ENCODE measurements at places on chromosomes 1 and 21.

DNA sequence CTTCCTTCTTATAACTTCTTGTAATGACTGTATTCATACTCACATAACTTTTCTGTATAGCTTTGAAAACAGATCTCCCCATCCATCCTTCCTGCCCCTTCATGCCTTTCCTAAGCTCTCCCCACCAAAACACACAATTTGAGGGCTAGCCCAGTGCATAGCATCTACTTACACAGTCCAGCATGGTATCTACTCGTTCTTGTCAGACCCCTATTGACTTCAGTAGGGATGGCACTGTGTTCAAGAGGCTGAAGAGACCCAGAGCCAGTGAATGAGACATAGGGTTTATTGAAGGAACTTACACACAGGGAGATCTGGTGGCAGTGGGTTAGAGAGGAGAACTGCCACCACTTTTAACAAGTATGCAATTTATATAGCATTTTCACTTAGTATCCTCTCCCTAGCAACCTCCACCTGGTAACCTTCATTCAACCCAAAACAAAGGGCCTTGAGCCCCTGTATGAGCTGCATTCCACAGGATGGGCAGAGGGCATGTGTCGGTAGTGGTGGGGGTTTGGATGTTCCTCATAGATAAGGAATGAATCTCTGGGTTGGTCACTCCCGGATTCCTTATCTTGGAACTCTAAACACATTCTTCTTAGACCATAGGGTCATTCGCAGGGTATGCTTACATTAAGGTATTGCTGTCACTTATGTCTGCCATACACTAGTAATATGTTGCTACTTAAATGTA is 64.9 kb upstream of the GNG12 start:
- DNase-seq, result no peak

- no peak for DNase-seq
Measured at GRCh38 chr1:210360852-210361477, 32.3 kb downstream of the HHAT start.

DNA sequence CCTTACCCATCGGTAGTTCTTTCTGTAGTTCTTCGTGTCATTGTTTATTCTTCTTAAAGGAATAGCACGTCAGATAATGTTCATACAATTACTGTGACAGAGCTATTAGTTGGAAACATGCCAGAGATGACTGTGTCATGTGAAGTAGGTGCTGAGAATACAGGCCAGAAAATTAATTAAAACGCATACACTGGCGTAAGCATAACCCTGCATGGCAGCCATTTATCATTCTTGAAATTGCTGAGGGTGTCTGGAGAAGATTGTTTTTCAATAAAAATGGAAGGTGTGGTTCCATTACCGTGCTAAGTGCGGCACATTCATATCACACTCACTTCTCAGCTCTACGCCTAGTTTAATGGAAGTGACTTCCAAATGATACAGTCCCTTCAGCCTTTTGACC is 7.8 kb downstream of the ETS2 start:
- DNase-seq, result no peak

DNA sequence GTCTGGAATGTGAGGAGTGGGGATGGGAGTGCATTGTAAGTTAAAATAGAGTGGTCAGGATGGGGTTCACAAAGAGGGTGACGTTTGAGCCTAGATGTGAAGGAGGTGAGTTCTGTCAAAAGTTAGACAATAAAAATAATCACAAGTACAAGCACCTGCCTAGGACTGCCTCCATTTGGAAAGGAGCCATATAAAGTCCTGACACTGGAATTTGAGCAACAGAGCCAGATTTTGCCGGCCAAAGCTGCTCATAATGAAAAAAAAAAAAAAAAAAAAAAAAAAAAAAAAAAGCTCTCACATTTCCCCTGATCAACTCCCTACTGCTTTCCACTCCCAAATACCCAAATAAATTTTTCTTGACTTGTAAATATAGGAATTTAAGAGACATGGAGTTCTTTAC is 4.1 kb downstream of the PALMD start:
- no peak for DNase-seq

DNA sequence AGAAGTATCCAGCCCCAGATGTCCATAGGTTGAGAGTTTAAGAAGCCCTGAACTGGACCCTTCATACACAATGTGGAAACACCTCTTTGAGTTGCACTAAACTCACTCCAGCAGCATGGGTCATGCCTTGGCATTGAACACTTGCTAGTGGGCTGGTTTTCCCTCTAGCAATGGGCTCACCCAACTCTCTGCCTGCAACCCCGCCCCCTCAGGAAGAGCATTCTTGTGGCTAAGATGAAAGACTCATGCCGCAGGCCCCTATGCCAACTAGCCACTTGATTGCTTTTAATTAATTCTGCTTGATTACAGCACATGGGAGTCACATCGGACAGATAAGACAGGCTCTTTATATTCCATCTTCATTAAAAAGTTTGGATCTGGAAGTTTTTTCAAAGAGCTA is 136.5 kb upstream of the GJB5 start:
- DNase-seq, result no peak
